Stimulated activated CD4-positive, alpha-beta T cell treated with anti-CD3 and anti-CD28 coated beads, Interleukin-2, amount 100 ng/mL, for 24 hours (primary cell): ENCODE measurements at places on chromosomes 16 and 17.
A peak's percentile ranks its signal among the peaks of the same experiment; 100 is the strongest.

DNA sequence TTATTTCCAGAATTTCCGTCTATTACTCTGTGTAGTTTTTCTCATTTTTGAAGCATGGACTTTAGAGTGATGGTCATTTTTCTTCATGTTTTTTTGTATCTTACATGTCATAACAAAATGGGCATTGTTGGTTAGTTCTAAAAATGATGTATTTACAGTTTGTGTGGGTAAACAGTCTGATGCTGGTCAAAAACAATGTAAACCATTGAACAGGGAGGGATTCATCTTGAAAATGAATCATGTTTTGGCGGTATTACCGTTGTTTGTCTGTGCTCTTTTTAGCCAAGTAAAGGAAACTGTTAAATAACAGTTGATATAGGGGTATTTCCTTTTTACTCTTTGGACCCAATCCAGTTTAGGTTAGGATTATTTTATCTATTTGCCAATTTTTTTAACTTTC is 315.8 kb downstream of the BCAS3 start:
- no peak for DNase-seq

GRCh38 chr17:50026837-50027171 is 29.1 kb upstream of the ITGA3 start:
- peak; percentile 87 for DNase-seq

- DNase-seq = no peak
Observed at GRCh38 chr17:73160980-73161630, 3.7 kb upstream of the SSTR2 start.

GRCh38 chr17:79613195-79613772 is 2.4 kb upstream of the RBFOX3 start:
- DNase-seq = no peak

DNA sequence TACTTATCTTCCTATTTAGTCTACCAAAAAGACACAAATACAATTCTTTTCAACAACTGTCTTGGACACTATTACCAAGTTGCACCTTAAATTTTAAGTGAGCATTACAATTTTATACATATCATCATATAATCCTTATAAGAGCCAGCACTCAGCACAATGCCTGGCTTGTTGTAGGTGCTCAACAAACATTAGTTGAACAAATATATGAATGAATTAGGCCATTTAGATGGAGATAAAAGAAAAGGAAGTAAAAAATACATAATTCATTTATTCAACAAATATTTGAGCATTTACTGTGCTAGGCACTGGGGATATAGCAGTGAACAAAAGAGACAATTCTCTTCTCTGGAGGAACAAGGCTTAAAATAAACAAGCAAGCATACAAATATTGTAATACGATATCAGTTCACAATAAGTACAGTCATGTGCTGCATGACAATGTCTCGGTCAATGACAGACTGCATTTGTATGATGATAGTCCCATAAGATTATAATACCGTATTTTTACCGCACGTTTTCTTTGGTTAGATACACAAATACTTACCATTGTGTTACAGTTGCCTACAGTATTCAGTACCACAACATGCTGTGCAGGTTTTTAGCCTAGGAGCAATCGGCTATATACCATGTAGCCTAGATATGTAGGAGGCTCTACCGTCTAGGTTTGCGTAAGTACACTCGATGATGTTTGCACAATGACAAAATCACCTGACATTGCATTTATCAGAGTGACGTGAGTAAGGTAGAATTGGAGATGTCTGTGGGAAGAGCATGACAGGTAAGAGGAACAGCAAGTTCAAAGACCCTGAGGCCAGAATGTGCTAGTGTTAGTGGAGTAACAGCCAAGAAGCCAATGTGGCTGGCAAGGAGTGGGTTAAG is 86.4 kb upstream of the HS3ST2 start:
- no peak for DNase-seq

GRCh38 chr17:81483085-81483861 is 29.3 kb downstream of the ACTG1 start:
- no peak for DNase-seq

- DNase-seq = no peak
Observed at GRCh38 chr16:53631236-53632025, 72.2 kb downstream of the RPGRIP1L start.

GRCh38 chr16:75559564-75560372 is 3.7 kb upstream of the TMEM231 start:
- DNase-seq = no peak

DNA sequence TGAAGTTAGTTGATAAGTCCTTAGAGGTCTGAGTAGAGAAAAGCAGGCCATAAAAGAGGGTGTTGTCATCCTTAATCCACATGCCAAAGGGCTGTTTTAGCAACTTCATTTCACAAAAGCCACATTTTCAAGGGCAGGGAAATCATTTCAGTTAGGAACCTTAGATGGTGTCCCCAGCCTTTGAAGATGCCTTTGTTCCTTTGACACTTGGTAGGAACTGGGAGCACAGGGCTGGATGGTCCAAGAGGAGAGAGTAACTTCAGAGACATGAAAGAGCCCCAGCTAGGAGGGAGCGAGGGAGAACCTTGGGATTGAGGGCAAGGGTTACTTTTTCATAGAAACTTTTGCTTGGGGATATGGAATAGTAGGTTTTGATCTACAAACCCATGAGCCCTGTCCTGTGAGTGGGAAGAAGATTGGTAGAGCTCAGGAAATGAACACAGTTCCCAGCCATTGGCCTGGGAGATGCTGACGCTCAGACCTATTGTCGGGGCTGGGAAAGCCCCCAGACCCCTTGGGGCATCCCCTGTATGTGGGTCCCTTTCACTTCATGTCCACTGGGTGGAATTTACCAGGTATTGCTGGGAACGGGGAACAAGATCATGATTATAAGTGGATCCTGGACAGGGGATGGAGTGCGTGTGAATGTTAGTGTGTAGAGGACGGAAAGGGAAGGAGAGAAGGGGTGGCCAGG is 18.9 kb downstream of the MSI2 start:
- no peak for DNase-seq

GRCh38 chr17:64535357-64535756 is 28.6 kb downstream of the CEP95 start:
- DNase-seq = no peak

- DNase-seq = no peak
Observed at GRCh38 chr16:57642160-57643135, 14.0 kb downstream of the ADGRG1 start.

DNA sequence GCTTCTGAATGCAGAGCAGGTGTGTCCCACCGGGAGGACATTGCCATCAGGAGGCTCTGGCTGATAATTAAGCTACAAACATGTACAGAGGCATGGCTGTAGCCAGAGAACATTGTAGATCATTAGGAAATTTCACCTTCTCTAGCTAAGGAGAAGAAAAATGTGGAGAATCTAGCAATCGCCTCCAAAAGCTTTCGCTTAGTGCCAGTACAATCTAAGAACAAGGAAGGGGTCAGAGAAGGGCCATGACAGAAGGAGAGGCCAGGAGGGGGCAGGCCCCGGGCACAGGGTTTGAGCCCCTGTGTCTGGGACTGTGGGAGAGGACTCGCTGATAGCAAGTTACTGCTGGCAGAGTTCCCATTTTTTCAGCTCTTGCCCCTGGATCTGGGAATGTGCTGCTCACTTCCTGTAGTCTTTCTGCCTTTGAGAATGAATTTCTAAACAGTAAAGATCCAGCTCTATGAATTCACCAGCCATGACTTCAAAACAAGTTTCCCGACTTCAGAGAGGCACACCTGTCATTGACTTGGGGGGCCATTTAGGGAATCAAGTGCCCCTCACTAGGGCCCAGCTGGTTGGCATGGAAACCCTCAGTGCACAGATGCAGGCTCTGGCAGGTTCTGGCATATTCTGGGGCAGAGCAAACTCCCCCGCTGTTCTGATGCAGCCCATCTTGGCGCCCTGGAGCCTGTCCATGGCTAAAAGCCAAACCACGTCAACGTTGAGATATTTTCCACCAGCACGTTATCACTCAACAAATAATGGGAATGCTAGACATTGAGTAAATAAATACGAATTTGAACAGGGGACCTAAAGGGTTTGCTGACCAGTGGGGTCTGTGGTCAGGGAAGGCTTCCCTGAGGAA is 59.5 kb upstream of the CACNG4 start:
- DNase-seq = no peak

DNA sequence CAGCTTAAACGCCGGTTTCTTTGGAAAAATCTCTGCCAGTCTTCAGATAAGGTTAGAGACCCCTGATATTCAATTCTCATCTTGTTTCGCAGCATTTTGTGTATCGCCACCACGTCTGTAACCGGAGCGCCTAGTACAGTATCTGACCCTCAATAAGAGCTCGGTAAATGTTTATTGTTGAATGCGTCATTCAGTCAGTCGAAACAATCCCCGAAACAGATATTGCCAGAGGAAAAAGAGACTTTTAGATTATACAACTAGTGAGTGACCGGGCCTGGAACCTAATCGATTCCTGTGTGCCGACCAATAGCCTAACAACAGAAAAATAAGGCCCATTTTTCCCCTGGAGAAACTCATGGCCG is 626 bp downstream of the PELP1 start:
- DNase-seq = no peak

DNA sequence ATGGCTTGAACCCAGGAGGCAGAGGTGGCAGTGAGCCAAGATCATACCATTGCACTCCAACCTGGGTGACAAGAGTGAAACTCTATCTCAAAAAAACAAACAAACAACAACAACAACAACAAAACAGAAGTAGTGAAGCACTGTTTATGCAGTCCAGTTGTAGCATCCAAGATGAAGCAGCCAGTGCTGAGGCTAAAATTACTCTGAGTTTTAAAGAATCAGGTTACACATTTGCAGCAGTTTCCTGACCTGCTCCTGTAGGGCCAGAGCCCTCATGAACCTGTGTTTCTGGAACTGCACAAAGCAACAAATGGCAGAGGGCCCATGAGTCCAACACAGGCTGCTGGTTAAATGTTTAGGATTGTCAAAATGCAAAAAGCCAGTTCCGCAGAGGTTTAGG is 499.5 kb upstream of the PSMD7 start:
- DNase-seq = no peak

- DNase-seq = no peak
Observed at GRCh38 chr16:76370344-76370743, 93.1 kb downstream of the CNTNAP4 start.

DNA sequence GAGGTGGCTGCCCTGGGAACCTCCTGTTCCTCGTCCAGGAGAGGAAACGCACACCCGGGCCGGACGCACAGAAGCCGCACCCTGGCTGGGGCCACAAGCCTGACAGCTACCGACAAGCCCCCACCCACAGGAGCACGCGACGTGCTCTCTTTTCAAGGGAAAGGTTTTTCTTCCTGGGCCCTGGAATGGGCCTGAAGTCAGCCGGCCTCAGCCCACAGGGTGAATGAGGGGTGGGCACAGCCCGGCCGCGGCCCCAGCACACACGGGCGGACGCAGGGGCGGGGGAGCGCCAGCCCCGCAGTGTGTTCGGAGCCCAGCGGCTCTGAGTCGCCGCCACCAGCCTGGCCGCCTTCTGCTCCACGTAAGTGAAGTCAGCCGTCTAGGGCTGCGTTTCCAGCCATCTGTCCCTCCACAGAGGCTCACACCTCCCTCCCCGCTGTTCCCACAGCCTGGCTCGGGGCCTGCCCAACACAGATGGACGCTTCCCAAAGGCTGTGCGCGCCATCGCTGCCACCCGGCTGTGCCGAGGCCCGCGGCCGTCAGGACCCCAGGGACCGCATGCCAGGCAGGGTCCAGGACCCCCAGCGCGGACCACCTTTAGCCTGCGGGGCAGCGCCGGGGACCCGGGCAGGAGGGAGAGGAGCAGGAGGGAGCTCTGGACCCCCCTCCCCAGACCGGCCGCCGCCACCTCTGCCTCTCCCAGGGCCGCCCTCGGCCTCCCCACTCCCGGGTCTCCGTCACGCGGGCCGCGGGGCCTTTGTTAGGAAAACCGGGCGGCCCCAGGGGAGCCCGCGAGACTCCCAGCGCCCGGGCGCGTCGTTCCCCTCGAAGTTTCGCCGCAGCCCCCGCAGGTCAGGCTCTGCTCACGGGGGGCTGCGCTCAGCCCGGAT is 36.8 kb downstream of the CBFA2T3 start:
- DNase-seq = no peak

DNA sequence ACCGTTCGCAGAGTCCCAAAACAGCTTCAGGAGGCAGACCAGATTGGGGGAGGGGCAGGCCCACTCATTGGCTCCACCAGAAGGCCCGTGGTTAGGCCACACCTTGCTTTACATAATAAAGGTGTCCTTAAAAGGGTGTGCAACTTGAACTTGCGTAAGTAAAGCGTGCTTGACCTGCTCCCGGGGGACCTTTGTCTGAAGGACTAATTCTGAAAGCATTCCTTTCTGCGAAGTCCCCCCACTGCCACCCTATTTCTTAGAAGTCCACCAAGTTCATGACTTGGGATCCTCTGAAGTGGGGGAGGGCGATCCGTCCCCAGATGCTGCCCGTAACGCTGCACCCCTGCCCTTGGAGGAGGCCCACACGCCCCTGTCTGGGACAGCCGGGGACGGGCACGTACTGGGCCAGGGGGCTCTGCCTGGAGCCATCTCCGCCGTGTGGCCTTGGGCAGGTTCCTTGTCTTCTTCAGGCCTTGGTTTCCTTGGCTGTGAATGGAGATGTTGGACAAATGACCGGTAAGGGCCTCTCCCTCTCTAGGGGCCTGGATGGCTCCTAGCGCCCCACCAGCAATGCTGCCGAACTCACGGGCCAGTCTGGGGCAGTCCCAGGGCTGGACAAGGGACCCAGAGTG is 823 bp upstream of the ZNF469 start:
- no peak for DNase-seq

DNA sequence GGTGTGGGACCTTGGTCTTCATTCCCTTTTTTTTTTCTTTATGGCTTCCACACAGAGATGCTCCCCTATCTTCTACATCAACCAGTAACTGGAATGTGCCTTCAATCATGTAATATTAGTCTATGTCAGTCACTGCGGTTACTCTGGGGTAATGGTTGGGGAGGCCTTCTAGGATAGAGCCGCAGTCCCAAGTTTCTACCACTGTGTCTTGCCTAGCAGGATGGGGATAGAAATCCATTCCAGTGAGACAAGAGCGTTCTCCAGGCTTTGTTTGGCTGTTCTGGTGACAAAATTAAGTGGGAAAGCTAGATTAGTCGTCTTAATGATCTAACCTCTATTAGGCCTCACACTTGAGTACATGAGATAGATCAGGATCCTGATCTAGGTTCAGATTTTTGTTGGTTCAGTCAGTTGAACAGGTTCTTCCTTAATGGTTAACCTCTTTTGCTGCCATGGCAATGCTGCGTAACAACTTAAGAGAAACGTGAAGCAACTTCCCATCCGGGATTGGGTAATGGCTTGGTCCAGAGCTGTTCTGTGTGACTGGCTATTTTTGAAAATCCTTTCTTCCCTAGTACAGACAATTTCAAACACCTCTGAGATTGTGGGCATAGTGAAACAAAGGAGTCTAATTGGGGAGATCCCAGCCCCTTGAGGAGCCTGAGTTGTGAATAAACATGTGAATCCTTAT is 8.7 kb downstream of the MSL1 start:
- DNase-seq = no peak

- no peak for DNase-seq
Observed at GRCh38 chr17:35374766-35375344, 1.4 kb upstream of the SLFN11 start.

DNA sequence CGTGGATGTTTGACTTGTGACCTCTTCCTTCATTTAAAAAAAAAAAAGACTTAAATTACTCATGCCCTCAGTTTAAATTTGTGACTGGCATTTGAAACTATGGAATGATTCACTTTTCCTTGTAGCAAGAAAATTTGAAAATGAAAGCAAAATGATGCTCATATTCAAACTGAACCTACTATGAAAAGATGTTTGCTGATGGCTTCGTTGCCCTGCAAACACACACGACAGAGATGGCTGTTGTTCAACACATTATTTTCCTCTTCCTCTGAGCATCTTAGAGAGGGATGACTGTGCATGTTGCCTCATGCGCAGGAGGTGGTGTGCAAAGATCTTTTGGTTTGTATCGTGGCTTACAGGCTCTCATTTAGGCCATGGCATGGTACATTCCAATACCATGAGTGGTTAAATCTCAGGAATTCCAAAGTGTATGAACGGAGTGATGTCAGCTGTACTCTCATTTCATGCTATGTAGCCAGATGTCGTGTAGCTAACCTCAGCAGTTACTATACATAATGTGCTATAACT is 164.5 kb downstream of the PRKCA start:
- DNase-seq = peak; percentile 60
